ENCODE measurements at places on chromosomes 6 and 20.
A peak's percentile ranks its signal among the peaks of the same experiment; 100 is the strongest.

DNA sequence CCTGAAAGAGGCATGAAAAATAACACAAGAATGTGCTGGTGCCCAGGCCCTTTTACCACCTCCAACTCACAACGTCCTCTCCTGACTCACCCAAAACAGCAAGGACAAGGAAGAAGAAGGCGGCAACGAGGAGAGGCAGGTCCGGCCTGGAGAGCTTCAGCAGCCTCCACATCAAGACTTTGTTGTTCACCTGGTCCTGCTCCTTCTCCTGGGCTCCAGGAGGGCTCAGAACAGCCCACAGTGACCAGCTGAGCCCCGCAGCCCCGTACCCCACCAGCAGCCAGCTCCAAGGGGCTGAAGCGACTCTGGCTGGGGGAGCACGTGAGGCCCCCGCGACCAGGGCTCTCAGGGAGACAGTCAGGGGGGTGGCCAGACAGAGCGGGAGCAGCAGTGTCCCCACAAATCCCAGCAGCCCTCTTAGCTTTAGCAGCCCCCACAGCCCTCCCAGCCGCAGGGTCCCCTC lies 857 bp downstream of the TAP2 start:
- no peak for DNase-seq

- no peak for DNase-seq
Measured at GRCh38 chr6:5776706-5777390, 229.9 kb downstream of the NRN1 start.

GRCh38 chr20:37919389-37920040 lies 16.6 kb downstream of the VSTM2L start:
- no peak for DNase-seq

DNA sequence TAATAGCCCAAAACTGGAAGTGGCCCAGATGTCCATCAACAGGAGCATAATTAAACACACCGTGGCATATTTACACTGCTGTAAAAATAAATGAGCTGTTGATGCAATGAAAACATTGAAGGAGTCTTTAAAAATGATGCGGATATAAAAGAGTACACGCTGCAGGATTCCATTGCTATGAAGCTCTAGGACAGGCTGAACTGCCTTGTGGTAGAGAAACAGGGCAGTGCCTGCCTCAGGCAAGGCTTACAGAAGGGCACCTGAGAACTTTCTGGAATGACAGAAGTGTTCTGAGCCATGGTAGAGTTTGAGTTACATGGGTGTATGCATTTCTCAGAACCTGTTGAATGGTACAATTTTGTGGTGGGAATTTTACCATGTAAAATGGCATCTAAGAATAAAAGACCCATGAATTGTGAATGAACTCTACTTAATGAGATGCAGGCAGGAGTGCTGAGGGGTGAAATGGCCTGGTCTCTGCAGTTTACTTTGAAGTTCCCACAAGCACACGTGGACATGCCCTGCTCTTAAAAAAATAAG lies 45.3 kb upstream of the RIN2 start:
- no peak for DNase-seq

- no peak for DNase-seq
Measured at GRCh38 chr6:42350911-42351310, 100.8 kb downstream of the TRERF1 start.

GRCh38 chr20:10478205-10478604 lies 43.1 kb downstream of the SLX4IP start:
- DNase-seq = no peak

DNA sequence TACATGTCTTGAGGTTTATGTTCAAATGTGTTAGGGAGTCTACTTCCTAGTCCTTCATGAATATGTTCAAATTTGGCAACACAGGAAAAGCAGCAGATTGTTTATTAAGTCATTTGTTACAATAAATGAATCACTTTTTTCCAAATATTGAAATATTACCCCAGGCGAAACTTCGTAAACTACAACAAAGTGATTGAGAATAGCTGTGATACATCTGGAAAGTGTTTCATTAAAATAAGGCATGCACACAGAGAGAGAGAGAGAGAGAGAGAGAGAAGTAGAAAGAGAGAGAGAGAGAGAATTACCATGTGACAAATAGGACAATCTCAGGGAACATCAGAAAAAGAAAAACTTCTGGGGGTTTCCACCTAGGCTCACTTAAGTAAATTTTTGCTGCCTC lies 363.1 kb upstream of the PTCHD4 start:
- no peak for DNase-seq

- no peak for DNase-seq
Measured at GRCh38 chr6:35365594-35366203, 23.3 kb downstream of the PPARD start.

DNA sequence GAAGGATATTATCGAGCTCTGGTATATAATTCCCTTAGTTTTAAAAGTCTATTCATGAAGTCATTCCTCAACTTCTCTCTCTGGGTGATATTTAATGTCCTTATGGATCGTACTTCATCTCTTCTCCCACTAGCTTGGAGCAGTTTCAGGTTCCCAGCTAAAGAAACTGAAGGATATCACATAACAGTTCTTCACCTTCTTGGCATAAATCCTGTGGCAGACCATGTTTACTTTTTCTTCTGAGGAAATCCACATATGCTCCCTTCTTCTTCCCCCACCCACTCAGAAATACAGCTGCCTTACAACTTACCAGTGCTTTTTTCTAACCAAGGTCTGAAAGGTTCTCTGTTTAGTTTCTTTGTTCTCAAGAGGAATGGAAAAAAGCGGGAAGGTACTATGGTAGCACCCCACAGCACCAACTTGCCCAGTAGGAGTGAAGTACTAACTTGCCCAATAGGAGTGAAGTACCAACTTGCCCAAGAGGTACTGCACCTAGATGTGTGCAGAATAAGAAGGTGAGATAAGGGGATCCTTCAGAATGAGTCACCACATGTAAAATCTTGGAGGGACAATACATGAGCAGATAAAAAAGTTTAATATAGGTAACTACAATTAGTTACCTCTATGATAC lies 53.1 kb downstream of the TSPYL4 start:
- no peak for DNase-seq

GRCh38 chr6:144559865-144560593 lies 274.9 kb downstream of the UTRN start:
- peak; percentile 33 for DNase-seq

DNA sequence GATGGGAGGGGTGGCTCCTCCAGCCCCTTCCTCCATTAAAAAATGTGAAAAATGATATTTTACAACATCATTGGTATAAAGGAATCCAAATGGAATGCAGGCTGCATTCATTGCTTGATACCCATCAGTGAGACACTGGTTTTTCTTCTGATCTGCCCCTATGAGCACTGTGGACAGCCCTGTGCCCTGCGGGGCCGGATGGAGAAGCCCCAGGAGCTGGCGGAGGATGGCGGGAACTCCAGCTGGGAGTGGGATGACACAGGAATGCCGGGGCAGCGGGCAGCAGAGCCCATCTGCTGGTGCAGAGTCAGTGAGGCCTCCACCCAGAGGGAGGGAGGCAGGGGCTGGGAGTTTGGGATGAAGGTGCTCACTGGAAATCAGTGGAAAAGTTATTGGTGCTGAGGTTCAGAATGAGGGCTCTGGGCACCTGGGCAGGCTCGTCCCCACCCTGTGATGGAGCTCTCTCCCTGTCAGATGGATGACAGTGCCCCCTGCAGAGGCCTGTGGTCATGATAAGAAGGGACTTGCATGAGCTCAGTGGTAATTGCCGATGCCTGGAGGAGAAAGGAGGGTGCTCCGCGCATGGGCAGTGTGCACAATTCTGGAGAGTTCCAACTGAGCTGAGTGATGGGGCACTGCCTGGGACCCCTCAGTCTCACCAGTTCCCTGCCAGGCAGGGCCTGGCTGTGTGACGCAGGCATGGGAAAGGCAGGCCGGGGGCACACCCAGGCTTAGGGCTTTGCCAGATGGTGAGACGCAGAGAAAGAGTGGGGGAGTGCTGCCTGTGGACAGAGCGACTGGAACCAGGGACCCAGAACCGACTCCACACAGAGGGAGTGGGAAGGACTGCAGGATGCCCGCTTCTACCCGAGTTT lies 23.2 kb downstream of the CTCFL start:
- no peak for DNase-seq

GRCh38 chr6:21522143-21522747 lies 71.3 kb upstream of the SOX4 start:
- no peak for DNase-seq

- no peak for DNase-seq
Measured at GRCh38 chr6:160750276-160750689, 48.2 kb downstream of the PLG start.

GRCh38 chr20:37323985-37324384 lies 22.0 kb upstream of the SRC start:
- DNase-seq = no peak

DNA sequence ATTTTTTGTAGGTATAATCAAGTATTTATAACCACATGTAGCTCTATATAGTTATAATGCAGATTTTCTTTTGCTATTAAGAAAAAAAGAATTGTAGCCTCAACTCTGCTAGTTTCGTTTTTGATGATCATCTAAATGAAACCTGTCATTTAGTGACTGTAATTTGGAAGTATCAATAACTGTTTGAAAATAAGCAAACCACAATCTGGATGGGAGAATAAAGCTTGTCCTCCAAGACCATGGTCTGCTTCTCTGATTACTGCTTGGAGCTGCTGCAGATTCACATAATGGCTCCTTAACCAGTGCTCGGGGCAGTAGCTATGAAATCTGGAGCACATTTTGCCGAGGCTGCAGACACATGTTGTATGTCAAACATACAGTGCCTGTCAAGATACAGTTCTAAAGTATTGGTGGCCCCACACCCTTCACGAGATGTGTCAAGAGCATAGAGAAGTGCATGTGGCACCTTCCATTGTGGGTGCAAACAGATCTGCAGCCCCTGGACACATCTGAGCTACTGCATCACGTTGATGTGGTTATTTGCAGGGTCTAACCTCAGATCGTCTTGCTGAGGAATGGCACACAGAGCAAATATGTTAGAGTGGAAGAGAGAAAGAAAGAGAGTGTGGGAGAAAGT lies 255.7 kb upstream of the SUPT3H start:
- no peak for DNase-seq

- DNase-seq = peak; percentile 54
Measured at GRCh38 chr20:38057351-38057972, 23.9 kb downstream of the RPRD1B start.

DNA sequence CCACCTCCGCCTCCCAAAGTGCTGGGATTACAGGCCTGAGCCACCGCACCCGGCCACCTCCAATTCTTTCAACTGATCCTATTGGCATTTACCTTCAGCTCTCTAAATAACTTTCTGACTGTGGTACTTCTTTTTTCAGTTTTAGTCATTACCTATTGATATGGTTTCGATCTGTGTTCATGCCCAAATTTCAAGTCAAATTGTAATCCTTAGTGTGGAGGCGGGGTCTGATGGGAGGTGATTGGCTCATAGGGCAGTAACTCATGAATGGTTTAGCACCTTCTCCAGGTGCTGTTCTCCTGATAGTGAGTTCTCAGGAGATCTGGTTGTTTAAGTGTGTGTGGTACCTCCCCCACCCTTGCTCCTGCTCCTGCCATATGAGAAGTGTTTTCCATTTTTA lies 140.9 kb downstream of the LPA start:
- DNase-seq = no peak

- DNase-seq = no peak
Measured at GRCh38 chr20:4560667-4561066, 161.0 kb upstream of the PRND start.

DNA sequence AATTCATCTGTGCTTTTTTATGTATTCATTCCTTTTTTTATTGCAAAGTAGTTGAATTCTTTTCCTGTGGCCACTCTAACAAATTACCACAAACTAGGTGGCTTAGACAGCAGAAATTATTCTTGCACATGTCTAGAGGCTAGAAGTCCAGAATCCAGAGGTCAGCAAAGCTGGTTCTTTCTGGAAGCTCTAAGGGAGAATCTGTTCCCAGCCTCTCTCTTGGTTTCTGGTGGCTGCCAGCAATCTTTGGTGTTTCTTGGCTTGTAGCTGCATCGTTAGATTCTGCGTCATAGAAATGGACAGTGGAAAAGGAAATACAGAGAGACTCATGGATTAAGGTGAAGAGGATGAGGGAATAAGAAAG lies 39.3 kb downstream of the GSTA2 start:
- no peak for DNase-seq

DNA sequence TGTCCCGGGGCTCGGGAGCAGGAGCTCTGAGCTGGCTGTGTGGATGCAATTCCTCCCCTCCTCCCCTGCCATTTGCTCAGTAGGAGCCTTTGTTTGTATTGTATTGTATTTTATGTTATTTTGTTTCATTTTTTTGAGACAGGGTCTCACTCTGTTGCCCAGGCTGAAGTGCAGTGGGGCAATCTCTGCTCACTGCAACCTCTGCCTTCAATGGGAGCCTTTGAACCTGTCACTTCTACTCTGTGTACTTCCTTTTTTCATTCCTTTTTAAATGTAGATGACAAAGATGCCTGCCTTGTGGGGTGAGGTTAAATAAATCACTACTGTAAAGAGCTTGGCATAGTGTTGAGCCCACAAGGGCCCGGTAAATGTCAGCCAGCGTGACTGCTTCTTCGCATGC lies 70.6 kb downstream of the DCDC2 start:
- DNase-seq = no peak

GRCh38 chr20:50948132-50948785 lies 10.1 kb downstream of the DPM1 start:
- DNase-seq = no peak

DNA sequence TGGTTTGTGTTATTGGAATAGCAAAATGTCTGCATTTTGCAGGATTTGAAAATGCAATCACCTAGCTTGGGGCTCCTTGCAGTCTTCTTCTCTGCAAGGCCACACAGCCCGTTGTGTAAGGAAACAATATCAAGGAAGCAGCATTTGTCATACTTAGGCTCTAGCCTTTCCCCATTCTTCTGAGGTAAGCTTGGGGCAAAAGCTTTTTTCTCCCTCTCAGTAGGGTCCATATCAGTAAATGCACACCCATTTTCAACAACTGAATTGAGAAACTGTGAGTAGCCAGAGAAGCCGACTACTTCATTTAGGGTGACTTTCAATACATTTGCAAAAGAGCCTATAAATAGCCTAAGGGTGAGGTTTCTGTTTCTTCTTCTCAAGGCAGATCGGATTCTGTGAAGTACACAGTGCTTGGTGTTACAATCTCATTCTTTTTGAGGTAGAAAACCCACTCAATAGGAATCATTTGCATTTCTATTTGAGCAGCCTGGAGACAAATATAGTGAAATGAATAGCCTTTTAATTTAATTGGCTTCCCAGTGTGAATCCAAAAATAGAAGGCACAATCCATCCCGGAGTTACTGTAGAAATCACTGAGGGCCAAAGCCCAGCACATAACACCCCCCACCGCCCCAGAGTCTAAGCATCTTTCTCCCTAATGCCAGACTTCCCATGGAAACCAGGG lies 61.8 kb downstream of the BTBD3 start:
- DNase-seq = no peak

DNA sequence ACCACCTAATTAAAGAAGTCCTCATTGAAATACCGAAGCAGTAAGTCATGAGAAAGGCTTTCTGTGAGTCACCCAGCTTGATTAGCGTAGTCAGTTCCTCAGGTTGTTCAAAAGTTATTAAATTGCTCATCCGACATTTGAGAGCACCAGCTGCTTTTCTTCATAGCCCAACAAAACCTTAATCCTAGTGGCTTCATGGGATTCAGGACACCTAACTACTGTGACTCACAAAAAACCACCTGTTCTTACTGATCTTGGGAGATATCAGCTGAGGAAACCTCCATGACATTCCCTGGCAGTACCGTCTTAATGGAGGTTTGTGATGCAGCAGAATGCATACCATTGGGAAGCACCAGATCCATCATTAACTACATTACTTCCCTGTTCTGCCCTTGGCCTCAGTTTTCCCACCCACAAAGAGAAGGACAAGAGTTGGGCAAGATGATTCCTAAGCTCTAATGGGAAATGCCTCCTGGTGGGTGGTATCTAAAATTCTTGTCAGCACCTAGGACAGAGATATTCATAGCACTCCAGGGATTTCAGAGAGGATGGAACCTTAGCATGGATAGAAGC lies 103.8 kb downstream of the KHDC1L start:
- no peak for DNase-seq

- DNase-seq = no peak
Measured at GRCh38 chr20:25193843-25194242, 1.7 kb upstream of the ENTPD6 start.
